SHP77 (cell line): ENCODE measurements at places on chromosomes 16 and 17.

- no peak for DNase-seq
These were observed 162.6 kb upstream of the PLCG2 start for GRCh38 chr16:81616321-81617020.

GRCh38 chr17:4594931-4595684 lies 10.8 kb downstream of the SMTNL2 start:
- no peak for DNase-seq

GRCh38 chr16:17342031-17342430 lies 128.7 kb downstream of the XYLT1 start:
- no peak for DNase-seq

- DNase-seq = no peak
These were observed 8.0 kb downstream of the ZNF469 start for GRCh38 chr16:88390735-88391134.

DNA sequence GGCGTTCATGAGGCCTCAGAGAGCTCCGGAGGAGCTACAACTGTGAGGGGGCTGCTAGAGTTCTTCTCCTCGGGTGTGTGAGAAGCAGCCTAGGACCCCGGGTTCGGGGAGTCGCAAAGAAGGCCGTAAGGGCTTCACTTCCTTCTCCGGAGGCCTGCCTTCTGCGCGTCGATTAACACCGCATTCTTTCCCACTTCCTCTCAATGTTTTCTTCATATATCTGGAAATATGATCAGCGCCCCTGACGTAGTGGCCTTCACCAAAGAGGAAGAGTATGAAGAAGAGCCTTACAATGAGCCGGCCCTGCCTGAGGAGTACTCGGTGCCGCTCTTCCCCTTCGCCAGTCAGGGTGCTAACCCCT lies 449 bp downstream of the SMCR8 start:
- no peak for DNase-seq

DNA sequence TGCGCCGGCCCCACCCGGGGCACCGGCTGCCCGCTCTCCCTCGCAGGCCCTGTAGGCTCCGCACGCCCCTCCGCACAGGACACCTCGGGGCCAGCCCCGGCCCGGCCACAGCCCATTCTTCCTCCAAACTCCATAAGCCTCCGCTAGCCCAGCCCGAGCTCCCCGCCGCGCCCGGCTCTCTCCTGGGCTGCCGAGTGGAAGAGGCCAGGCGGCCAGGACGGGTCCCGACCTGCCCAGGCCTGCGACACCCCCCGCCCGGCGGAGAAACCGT lies 397 bp downstream of the NCOR1 start:
- DNase-seq = peak; percentile 89

DNA sequence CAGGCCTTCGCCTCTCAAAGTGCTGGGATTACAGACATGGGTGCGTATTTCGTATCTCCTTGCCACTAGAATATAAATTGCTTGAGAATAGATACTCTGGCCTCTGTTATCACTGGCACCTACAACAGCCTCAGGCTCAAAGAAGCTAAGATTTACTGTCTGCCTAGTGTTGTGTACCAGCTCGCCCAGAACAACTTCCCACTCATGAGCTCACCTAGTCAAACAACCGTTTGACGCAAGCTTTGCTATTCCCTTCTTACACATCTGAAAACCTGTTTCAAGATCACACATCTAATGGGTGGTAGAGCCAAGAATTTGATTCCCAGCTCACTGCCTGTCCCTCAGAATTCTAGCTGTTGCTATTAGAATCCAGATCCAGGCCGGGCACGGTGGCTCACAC lies 24.4 kb downstream of the MIS12 start:
- DNase-seq = no peak

DNA sequence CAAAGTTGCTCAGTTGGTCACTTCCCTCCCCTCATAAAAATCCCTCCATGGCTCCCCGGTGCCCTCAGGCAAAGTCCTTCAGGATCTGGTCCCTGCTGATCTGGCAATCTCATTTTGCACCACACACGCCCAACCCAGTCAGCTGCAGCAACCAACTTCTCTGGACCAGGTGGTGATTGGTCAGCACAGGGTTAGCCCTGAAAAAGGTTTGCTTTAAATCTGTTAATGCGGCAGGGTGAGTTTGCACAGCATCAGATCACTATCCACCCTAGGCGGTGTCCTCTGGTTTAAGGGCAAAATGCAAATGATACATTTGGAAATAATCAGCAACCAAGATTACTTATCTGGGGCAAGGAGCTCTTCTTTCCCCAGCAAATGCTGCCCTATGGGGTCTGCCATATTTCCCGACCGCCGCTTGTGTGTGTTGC lies 42.9 kb upstream of the TNRC6C start:
- DNase-seq = no peak

DNA sequence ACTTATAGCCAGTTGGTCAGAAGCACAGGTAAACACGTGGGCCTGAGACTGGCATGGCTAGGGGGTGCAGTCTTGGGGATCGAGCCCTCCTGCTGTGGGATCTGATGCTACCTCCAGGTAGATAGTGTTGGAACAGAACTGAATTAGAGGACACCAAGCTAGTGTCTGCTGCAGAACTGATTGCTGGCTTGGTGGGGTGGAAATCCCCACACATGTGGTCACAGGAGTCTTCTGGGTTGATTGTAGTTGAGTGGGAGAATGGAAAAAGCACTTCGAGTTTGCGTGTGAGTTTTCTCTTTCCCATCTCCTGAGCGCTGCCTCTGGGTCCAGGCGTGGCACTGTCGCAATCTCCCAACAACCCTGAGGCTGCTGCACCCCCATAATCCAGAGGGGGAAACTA lies 8.0 kb upstream of the SPATA32 start:
- no peak for DNase-seq
